ENCODE measurements at places on chromosomes 12 and 14. TPM values are rescaled to one million over a fixed set of nuclear protein-coding genes. Genes with fewer than 3 reads are reported as not detected.
A peak's percentile ranks its signal among the peaks of the same experiment; 100 is the strongest.

DNA sequence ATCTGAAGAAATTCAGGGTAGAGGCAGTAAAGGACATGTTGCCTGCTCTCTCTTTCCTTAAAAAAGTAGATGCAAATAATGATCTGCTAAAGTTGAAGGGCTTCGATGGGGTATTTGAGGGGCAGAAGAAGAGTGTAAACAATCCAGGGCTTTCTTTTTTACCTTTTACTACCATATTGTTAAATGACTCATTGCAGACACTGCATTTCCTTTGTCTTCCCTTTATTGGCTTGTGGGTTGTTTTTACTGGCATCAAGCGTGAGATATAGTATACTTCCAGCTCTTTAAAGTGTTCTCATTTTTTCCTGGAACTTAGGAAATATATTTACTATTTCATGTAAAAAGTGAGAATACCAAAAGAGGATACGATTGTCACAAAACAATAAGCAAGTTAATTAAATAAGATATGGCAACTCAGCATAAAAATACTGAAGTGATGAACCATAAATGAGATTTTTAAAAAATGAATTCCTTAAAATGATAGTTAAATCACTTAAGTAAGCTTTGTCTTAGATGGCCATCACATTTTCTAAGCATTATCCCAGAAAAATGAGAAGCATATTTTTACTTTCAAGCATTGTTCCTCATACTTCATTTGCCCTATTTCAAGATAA lies 72.3 kb upstream of the KRAS start:
- H3K4me3 ChIP-seq, result no peak overlapping the region
- no peaks in the 10 kb centered on the region for H3K27me3 ChIP-seq
- H3K36me3 ChIP-seq, result no peaks in the 10 kb centered on the region
- DNase-seq, result no peak
- no peaks in the 10 kb centered on the region for H3K4me1 ChIP-seq

The AVPR1A gene
- 34.2 TPM for total RNA-seq

- no peaks in the 10 kb centered on the region for H3K27me3 ChIP-seq
- no peak for DNase-seq
- H3K4me1 ChIP-seq, result peaks cover 69% of the 10 kb centered on the region
Observed at GRCh38 chr14:55336691-55337090, 65.5 kb downstream of the FBXO34 start.

The CYP27B1 gene
- total RNA-seq, result 8.7 TPM

- H3K27ac ChIP-seq, result no peak overlapping the region
- no peaks in the 10 kb centered on the region for H3K27me3 ChIP-seq
- peaks cover 14% of the 10 kb centered on the region for H3K4me1 ChIP-seq
- H3K4me3 ChIP-seq, result peak overlapping the region; percentile 47
Observed at GRCh38 chr12:27332407-27332713, 276 bp upstream of the BMAL2 start.

The CIDEB gene
- total RNA-seq, result 13.0 TPM
